Panc1 (cell line): ENCODE measurements at places on chromosomes 7 and 10.

GRCh38 chr10:119095640-119096039 is 8.3 kb upstream of the DENND10 start:
- no peak for DNase-seq

- no peak for DNase-seq
Observed at GRCh38 chr10:57186201-57186600, 825.1 kb upstream of the ZWINT start.

DNA sequence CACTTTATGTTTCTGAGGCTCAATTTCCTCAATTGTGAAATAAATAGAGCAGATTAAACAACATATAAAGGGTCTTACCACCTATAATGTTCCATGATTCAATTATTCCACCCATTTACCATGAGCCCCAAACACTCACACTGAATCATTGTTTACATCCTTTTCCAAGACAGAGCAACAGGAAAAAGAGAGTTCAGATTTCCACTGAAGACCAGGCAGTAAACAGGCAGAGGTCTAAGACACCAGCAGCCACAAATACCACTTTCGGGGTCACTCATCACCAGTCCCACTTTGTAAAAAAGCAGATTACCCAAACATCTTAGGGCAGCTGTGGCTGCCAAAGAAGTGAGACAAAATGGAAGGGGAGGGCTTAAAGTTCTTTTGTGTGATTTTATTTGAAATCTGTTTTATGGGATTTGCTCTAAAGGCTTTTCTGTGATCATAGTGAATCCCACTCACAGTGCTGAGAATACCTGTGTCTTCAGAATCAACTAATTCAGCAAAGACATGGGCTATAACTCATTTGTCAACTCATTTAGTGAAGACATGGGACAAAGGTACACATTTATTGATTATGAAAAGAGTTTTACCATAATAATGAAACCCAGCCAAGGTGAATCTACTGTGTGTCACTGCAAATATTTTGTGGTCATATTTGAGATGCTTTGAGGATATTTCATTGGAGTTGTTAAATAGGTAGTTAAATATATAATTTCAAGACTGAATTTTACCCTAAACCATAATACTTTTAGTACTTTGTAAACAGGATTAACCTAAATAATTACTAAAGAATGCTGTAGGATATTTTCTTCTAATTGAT is 24.8 kb upstream of the DLD start:
- peak; percentile 38 for DNase-seq

DNA sequence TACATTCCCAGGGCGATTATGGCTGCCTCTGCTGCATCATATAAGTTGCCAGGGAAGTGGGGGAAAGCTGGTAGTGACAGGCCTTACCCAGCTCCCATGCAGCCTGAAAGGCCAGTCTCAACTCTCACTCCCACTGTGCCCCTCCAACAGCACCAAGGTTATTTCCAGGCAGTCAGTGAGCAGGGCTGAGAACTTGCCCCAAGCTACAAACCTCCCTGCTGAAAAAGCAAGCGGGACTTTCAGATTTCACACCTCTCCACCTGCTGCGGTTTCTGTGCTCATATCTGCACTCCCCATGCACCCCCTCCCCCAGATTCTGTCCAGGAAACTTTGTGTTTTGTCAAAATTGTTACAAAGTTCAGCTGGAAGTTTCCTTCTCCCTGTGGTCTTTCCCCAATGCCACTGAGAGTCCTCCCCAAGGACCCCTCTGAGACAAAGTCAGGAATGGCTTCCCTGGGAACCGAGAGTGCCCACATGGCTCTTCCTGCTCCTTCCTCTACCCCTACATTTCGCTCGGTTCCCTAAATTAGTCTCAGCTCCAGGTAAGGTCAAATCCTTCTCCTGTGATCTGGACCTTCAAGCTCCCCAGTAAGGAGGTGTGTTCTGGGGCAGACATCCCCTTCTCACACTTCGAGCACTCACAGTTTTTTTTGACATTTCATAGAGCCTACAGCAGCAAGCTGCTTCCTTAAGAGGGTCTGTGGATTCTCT is 25.3 kb upstream of the WNT2 start:
- DNase-seq: no peak

DNA sequence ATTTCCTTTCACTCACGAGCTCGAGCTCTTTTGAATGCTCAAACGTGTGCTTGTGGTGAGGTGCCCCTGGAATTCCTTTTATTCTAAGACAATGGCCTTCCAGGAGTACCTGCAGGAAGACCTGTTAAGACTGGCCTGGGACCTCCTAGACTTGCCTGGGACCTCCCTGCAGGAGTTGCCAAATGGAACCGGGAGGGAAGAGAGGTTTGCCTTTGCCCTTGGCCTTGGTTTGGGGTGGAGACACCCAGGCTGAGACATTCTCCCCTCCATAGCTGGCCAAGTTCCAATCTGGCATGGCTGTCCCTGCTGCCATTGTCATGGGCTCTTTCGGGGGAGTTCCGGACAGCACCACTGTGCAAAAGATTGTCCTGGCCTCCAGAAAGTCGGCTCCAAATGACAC is 39.7 kb downstream of the DNAJB12 start:
- DNase-seq: no peak

DNA sequence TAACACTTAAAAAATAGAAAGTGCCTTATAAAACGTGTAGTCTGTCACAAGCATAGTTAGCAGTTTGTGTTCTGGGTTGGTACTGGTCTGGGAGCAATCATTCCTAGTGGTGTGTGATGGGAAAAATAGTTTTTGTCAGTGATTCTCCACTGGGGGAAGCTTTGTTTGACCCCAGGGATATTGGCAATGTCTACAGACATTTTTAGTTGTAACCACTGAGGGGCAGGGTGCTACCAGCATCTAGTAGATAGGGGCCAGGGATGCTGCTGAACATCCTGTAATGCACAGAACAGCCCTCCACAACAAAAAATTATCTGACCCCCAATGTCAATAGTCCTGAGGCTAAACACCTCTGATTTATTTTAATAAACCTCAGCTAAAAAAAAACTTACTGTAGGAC is 51.6 kb upstream of the CREB5 start:
- no peak for DNase-seq

DNA sequence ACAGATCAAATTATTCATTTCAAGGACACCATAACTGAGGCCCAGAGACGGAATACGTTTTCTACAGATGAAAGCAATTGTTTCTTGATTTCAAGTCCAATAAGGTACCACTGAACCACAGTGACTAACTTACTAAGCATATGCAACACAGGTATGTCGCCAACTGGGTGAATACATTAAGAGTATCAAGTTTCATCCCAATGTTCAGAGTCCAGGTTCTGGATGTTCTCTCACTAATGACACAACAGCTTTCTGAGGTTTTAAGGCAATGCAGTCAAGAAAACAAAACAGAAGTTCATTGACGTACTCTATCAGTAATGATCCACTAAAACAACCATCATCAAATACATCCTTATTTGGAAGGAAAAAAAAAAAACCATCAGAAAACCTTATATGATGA is 35.8 kb downstream of the NSUN6 start:
- no peak for DNase-seq

DNA sequence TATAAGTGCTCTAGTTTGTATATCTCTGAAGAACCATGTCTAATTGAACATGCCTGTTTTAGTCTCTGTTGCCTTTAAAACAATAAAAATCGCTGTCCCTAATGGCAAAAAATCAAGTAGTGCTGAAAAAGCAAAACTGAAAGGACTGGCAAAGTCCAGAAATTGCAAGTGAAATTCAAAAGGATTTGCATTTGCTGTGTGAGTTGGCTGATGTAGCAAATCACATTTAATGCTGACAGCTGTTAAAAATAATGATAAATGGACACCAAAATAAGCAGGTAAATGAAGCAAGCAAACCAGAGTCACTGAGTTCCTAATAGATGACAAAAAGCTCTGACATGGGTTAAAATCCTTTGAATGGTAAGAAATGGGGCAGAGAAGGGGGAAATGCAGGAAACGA is 874.1 kb downstream of the GRM8 start:
- DNase-seq: no peak

DNA sequence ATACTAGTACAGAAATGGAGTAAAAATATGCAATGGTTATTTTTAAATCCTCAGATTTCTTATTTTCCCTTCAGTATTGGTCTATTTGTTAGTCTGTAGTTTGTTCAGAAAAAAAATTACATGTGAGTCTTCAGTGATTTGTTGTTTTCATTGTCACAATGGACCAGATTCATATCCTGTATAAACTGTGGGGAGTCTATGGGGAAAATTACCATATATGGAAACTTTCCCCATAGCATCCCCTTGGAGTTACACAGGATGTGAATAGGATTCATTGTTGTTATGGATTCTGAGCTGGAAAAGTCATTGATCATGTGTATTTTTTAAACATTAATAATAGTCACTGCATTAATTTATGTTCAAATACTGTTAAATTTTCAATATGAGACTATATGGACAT is 72.6 kb downstream of the ST7 start:
- no peak for DNase-seq

DNA sequence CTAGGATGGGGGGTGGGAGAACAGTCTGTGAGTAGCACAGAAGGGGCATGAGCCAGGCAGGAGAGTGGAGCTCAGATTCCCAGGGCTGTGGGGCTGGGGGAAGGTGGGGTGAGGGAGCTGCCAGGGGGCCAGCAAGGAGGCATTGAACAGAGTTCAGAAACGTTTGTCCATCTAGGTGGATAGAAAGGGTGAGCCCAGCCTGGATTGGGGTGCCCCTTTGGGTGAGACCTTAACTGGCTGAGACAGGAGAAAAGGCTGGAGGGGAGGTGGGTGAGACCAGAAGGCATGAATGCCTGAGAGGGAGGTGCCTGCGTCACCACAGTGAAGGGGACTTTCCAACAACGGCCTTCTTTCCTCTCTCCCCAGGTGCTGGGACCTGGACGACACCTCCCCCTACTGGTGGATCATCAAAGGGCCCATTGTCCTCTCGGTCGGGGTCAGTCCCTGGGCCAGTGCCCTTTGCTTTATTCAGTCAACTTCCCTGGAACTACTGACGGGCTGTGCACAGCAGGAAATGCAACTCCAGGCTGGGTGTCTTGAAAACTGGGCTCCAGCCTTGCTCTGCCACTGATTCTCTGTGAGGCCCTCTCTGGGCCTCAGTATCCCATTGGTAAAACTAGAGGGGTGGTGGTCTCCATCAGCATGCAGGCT is 11.0 kb downstream of the GHRHR start:
- DNase-seq: no peak

- DNase-seq: no peak
Observed at GRCh38 chr7:106039486-106040060, 72.5 kb downstream of the SYPL1 start.

DNA sequence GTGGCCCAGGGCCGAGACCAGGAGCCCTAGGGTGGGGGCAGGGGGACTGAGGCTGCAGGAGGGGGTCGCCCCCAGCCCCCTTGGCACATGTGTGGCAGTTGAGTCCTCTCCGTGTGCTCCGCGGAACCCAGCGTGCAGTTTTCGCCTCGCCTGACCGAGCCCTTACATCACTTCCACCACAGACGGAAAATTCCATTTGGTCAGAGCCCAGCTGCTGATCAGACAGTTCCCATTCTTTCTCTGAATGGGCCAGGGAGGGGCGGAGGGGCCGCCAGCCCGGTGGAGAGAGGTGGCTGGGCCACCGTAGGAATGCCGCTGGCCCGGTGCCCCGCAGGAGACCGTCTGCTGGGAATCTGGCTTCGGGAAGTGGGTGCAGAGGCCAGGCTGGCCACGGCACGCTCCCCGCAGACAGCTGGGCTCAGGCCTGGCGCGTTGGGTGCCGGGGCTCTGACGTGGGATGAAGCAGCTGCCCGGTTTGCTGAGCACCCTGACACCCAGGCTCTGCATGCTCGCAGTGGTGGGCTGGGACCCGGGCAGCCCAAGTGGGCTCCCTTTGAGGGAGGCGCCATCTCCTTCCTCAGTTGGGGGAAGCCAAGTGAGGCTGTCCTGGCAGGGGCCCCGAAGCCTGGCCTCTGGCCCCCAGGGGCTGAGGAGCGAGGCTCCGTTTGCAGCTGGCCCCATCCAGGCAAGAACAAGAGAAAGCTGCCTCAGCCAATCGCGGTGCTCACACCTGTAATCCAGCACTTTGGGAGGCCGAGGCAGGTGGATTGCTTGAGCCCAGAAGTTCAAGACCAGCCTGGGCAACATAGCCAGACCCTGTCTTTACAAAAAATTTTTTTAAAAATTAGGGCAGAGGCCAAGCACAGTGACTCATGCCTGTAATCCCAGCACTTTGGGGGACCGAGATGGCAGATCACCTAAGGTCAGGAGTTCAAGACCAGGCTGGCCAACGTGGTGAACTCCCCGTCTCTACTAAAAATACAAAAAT is 9.9 kb downstream of the TTYH3 start:
- DNase-seq: no peak

DNA sequence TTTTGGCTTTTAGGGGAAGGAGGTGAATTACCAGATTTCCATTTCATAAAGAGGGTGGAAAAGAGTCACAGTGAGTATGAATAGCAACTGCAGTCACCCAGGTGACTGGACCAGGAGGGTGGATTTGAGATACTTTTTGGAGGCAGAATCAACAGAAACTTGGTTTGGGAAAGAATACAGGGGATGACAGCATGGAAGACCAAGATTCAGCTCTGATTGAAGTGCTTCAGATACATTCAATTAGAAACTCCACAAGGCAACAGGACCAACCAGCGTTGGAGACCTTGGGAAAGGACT is 83.0 kb downstream of the SGMS1 start:
- DNase-seq: no peak

GRCh38 chr7:108030516-108030915 is 27.6 kb upstream of the LAMB1 start:
- no peak for DNase-seq

GRCh38 chr7:129450295-129450694 is 16.1 kb downstream of the STRIP2 start:
- no peak for DNase-seq

- DNase-seq: no peak
Observed at GRCh38 chr10:99296605-99297004, 32.6 kb upstream of the CNNM1 start.

GRCh38 chr7:44257618-44258422 is 57.0 kb downstream of the YKT6 start:
- DNase-seq: peak; percentile 20

- DNase-seq: no peak
Observed at GRCh38 chr7:135100856-135101255, 47.0 kb upstream of the TMEM140 start.

DNA sequence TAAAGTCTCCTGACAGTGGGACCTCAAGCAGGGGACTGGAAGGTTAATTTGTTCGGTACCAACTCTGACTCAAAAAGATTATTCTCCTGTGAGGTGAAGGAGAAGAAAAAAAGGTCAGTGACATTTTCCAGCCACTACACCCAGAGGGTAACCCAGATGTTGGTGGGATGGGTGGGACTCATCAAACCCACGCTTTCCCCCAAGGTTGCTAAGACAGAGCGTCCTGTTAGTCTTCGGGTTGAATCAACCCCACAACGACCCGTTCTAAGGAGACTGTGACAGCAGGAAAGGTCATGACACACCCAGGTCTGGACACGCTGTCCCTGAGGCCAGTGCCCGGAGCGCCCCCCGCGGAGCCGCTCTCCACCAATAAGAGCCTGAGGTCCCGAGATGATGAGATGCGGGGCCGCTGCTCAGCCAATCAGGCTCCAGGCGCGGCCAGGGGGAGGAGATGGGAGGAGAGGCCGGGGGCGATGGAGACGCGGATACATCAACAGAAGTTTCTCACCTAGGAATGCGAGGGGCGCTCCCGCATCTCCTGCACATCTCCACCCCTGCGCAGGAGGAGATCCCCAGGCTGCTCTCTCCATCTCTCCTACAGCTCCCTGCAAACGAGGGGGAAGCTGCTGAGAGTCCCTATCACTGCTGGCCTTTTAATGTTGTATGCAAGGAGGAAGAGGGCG is at the start of gene WNT16:
Gene WNT16 (plus strand): TSS at position 493 of the 683 bp plus-strand sequence. CDS start 293 bp downstream, outside the sequence.
- no peak for DNase-seq

- peak; percentile 10 for DNase-seq
Observed at GRCh38 chr10:70619271-70620019, 16.9 kb upstream of the PRF1 start.

- no peak for DNase-seq
Observed at GRCh38 chr7:19143881-19144574, 1.2 kb downstream of the FERD3L start.

GRCh38 chr10:107899502-107900062 is 735.1 kb upstream of the SORCS1 start:
- no peak for DNase-seq
